GM23248 (cell line): ENCODE measurements at places on chromosomes 2 and 18. TPM values are rescaled to one million over a fixed set of nuclear protein-coding genes. Genes with fewer than 3 reads are reported as not detected.

DNA sequence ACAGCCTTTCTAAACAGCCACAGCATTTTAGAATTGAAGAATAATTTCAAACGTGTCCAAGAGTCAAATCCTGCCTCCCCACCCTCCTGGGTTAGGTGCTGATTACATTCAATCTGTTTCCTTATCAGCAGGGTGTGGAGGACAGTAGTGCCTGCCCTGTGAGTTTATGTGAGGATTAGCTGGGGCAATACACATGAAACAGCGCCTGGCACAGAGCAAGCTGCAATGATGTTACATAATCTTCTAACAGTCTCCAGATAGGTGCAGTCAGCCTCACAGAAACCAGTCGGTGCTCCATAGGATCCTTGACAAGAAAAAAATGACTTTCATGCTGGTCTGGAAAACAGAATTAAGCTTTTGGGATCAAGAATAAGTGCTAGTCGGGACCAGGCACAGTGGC lies 91.7 kb upstream of the ITGA6 start:
- DNase-seq, result no peak

- DNase-seq, result no peak
Observed at GRCh38 chr2:16184341-16184890, 244.1 kb downstream of the MYCN start.

GRCh38 chr2:196229013-196229412 lies 57.6 kb upstream of the STK17B start:
- no peak for DNase-seq

Gene LRATD1
- total RNA-seq, result 0.63 and 1.2 TPM in 2 replicates

DNA sequence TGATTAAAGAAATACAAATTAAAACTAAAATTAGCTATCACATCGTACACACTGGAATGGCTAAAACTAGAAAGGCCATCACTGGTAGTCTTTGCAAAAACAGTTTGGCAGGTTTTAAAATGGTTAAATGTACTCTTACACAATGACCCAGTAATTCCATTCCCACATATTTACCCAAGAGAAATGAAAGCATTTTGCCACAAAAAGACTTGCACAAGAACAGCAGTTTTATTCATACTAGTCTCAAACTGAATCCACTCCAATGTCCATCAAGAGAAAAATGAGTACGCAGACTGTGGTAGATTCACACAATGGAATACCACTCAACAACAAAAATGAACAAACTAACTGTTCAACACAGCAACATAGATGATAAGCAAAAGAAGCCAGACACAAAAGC lies 29.1 kb downstream of the SP140L start:
- DNase-seq, result peak; percentile 51

Gene GFPT1
- 50.8 and 53.3 TPM in 2 replicates for total RNA-seq

- peak; percentile 8 for DNase-seq
Observed at GRCh38 chr2:213932-214693, 49.7 kb downstream of the SH3YL1 start.

- no peak for DNase-seq
Observed at GRCh38 chr2:31249009-31249690, 15.2 kb downstream of the EHD3 start.

Gene CCDC178
- total RNA-seq, result not detected in 2 replicates

Gene IL1R2
- 0.22 TPM in 1 of 2 replicates, not detected in the other for total RNA-seq

GRCh38 chr18:23493654-23494053 lies 9.7 kb upstream of the RMC1 start:
- no peak for DNase-seq

DNA sequence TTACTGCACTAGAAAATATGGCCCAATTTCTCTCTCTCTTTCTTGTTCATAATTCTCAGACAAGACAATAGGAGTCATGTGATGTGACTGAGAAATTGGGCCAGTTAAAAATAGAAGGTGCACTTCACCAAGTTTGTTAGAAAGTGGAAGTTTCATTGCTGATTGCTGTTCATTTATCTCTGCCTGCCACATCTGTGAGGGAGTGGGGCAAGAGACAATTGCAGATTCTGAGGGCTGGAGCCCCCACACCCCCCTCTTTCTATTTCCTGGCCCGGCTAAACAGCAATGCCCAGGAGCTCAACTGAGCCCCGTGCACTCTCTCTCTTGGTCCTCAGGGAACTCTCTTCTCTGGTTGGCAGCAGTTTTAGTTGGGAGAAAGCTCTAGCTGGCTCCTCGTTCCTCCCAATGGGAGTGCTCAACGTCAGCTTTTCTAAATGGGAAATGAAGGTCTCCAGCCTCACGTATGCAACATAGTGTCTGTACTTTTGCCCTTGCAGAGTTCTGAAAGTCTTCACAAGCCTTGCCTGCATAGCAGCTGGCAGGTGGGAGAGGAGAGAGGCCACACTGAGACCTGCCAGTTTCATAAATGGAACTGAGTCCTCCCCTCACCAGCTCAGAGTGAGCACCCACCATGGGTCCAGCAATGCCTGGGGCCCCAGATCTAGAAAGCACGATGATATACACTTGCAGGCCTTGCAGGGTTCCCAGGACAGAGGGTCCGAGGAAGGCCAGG lies 115.7 kb downstream of the MYCN start:
- DNase-seq, result no peak

GRCh38 chr2:155944218-155944617 lies 388.3 kb downstream of the NR4A2 start:
- no peak for DNase-seq

DNA sequence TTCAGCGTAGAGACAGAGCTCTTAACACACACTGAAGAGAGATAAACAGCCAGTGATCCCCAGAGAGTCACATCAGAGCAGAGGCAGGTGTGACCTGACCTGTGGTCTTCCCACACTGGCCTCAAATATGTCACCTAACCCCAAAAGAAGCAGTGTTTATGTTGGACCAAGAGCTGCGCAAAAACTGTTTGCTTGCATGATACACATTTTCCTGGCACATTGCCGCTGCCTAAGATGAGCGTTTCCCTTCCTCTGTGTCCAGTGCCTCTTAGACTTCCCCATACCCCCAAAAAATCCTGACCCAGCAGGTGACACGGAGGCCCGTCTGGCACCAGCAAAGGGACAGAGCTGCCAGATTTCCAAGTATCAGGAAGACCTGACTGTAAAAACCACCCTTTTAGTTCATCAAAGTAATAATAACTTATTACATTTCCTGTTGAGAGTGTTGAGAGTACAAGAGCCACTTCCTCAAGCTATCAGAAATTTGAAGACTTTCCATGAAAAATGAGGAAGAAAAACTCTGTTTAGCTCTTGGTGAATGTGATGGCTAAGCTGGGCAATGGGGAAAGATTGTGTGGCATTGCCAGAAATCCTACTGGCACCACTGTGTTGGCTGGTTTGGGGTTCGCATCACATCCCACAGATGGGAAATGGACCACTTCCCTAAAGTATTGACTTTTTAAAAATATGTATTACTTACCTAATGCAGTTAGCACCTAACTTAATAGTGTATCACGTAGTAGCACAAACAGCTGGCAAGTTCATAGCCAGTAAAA lies 6.7 kb downstream of the TNFRSF11A start:
- no peak for DNase-seq

DNA sequence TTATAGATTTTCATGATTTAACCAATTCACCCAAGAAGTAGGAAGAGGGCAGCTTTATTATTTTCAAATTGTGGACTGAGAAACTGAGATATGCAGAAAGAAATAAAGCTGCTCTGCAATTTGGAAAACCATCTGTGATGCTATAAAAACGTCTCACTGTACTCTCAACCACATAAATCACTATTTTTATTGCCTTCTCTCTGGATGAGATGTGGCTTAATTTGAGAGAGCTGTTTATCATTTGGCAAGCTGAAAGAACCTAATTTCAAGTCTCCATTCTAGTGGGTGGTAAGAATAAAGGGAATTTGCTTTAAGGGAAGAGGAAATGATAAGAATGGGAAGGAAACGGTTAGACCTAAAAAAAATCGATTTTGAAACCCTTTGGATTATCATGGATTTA lies 49.9 kb upstream of the CYP1B1 start:
- no peak for DNase-seq

Gene INHBB
- total RNA-seq, result 3.4 and 5.6 TPM in 2 replicates

GRCh38 chr18:51711298-51711889 lies 513.9 kb upstream of the MEX3C start:
- DNase-seq, result no peak

GRCh38 chr2:99485824-99486223 lies 4.0 kb downstream of the REV1 start:
- DNase-seq, result no peak

- DNase-seq, result no peak
Observed at GRCh38 chr18:49467599-49467998, 7.2 kb upstream of the DYM start.

- DNase-seq, result no peak
Observed at GRCh38 chr18:48340560-48340959, 68.6 kb downstream of the ZBTB7C start.

Gene KLHL41
- total RNA-seq, result 0.11 and 0.13 TPM in 2 replicates

- no peak for DNase-seq
Observed at GRCh38 chr2:233831011-233831721, 23.2 kb downstream of the HJURP start.

- no peak for DNase-seq
Observed at GRCh38 chr2:3565117-3565516, 7.0 kb upstream of the RNASEH1 start.

Gene TXNDC2
- not detected in 2 replicates for total RNA-seq

- no peak for DNase-seq
Observed at GRCh38 chr2:119853777-119854399, 94.2 kb downstream of the PTPN4 start.

Gene FBXO15
- 0.22 TPM in 1 of 2 replicates, not detected in the other for total RNA-seq

Gene CNTNAP5
- total RNA-seq, result not detected in 2 replicates

DNA sequence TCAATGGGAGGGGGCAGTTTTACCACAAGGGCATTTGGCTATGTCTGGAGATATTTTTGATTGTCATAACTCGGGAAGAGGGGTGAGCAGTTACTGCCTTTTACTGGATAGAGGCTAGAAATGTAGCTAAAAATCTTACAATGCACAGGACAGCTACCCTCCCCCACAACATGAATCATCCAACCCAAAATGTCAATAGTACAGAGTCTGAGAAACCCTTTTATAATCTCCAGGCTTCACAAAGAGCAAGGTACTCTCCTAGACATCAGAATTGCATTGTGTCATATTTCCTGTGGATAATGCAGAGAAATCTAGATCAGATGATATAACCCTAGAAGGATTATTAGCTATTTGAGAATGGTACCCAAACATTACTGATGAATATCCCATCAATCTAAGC lies 277.1 kb upstream of the NRP2 start:
- DNase-seq, result peak; percentile 30

GRCh38 chr18:47815486-47816270 lies 114.8 kb downstream of the SMAD2 start:
- DNase-seq, result no peak

- peak; percentile 23 for DNase-seq
Observed at GRCh38 chr18:45231617-45232016, 383.7 kb upstream of the SLC14A2 start.

GRCh38 chr2:238100049-238100820 lies at the start of gene ESPNL:
Gene ESPNL (plus strand): TSS chr2:238100340. CDS start chr2:238100420, 80 bp downstream.
- no peak for DNase-seq

Gene DYSF
- total RNA-seq, result 0.54 TPM in 1 of 2 replicates, not detected in the other

Gene SERPINB11
- total RNA-seq, result not detected in 2 replicates

Gene RUFY4
- not detected in 2 replicates for total RNA-seq
